ENCODE measurements at places on chromosomes 2 and 18.

DNA sequence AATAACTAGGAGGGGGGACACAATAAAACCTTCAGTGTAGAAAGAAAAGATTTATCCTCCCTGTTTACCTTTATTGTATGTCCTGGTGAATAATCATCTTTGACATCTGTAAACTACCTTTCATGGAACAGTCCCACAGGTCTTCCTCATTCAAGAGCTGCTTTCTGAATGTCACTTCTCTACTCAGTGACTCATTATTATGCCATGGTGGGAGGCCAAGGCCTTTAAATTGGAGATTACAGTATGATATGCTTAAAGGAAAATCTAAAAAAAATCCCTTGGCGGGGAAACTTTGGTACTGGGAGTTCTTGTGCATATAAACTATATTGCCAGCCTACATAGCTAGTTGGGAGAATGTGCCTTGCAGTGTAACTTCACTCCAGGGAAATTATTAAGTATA, 713.0 kb downstream of the TDRD15 start:
- no peak for DNase-seq

DNA sequence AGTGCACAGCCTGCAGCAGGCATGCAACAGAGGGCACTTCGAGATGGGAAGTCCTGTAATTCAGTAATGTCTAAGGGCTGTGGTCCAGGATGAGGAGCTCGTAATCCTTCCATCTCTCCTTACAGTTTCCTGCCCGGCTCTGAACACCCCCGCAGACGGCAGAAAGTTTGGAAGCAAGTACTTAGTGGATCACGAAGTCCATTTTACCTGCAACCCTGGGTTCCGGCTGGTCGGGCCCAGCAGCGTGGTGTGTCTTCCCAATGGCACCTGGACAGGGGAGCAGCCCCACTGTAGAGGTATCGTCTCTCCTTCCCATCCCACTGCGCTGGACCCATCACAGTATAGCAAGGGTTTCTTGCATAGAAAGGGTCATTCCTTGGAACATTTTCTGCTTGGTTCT, 26.7 kb downstream of the FBLN7 start:
- no peak for DNase-seq

DNA sequence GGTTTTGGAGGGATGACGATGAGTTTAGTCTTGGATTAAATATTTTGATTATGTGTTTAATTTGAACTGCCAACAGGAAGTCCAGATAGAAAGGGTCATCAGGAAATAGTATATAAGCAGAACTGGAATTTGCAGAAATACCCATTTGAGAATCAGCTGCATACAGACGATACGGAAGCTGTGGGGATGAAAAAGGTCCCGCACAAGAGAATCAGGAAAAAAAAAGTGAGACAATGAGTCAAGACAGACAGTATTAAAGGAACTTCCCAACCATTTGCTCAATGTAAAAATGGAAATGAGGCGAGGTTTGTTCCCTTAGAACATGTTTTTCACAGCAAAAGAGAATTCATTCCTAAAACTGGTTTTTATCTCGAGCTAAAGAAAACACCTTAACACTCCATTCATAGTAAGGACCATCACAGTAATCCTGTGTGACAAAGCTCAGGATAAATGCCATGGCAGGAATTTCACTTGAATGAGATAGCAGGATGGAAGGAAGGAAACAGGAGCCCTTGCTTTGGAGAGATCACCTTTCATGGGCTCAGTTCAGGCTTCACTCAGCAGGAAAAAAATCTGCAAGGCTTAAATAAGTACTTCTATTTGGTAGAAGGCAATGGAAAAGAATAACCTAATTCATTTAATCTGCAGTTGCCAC, 29.3 kb downstream of the BCL2 start:
- DNase-seq: no peak

GRCh38 chr18:24293254-24293653, 104.4 kb downstream of the OSBPL1A start:
- no peak for DNase-seq

- no peak for DNase-seq
Measured at GRCh38 chr2:234849678-234850077, 102.1 kb upstream of the SH3BP4 start.

Measured in NCI-H1048 (cell line).